ENCODE measurements at places on chromosomes 4 and X.

DNA sequence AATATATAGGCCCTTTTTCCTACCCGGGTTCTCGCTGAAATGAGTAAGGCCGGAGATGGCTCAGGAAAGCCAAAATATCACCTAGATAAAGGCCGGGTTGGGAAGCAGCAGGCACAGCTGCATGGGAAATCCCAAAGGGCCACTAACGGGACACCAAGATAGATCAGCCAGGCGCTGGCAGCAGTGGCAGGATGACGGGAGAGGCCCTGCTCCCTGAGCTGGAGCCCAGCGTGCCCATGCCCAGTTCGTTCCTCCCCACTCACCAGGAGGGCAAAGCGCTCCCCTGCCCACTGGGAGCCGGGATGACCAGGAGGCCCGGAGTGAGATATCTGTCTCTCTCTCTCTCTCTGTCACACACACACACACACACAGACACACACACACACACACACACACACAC, 109.8 kb downstream of the DCTD start:
- no peak for DNase-seq

- DNase-seq, result no peak
Measured at GRCh38 chrX:39983715-39984114, 114.0 kb downstream of the BCOR start.

DNA sequence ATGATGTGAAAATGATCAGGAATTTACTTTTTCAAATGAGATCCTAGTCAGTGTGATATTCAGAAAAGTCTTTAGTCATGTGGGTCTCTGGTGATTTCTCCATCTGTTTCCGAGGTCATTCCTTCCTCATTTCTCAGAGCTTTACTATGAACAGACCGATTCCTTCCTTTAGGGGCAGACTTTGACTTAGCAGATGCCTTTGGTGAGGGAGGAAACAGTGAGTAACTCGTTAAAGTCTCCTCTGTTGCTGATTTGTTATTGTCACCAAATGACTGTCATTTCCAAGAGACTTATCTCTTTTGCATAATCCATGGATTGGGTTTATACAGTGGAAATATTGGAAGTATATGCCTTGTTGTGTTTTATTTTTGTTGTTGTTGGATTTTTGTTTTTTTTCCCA, 76.2 kb upstream of the CD99 start:
- peak; percentile 53 for DNase-seq

DNA sequence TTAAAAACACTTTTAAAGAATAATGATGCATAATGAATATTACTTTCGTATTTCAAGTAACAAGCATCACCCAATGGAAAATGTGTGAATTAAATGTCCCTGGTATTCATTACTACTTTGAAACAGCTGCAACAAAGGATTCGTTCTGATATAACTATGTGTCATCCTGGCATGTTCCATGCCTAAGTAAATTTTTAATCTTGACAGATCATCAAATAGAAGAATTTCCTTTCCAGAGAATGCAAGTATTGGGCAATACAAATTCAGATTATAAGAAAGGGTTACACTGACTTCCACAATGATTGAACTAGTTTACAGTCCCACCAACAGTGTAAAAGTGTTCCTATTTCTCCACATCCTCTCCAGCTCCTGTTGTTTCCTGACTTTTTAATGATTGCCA, 105.3 kb downstream of the SPCS3 start:
- DNase-seq, result peak; percentile 38

GRCh38 chr4:46804781-46805413, 104.1 kb downstream of the COX7B2 start:
- DNase-seq, result no peak

DNA sequence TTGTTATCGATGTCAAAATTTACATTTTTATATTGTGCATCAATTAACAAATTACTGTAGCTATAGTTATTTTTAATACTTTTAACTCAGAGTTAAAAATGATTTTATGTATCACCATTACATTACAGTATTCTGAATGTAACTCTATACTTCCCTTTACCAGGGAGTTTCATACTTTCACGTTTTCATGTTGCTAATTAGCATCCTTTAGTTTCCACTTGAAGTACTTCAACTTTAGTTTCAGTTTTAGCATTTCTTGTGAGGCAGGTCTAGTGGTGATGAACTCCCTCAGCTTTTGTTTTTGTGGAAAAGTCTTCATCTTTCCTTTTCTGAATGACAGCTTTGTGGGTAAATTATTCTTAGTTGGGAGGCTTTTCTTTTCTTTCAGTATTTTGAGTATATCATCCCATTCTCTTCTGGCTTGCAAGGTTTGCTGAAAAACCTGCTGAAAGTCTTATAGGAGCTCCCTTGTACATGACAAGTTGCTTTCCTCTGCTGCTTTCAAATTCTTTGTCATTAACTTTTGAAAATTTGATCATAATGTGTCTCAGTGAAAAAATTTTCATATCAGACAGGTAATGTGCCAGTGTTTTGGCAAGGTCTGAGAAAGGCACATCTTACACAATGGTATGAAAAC, 9.8 kb upstream of the CISD2 start:
- no peak for DNase-seq

DNA sequence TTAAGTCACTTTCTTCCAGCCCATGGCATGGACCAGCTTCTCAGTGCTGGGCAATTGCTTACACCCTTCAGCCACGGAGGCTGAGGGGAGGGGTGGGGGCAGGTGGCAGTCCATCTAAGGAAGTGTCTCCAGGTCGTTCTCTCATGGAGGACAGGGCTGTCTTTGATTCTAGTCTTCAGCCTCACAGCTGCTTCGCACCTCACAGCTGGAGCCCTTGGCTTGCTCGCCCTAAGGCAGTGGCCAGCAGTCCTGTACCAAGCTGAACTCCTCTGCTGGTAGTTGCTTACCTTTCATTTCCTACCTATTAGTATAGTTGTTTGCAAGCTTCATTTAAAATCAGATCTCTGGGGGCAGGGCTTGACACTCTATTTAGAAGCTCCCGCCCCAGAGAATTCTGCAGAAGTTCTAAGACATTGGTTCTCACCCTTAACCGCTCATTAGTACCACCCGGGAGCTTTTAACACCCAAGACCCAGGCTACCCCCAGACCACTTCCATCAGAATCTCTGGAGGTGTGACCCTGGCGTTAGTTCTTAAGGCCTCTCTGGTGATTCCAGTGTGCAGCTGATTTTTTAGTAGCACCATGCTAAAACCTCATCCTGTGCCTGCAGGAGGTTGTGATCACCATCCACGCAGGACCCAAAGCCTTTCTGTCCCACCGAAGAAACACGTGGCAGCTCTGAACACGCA, 386.8 kb downstream of the UNC5C start:
- DNase-seq, result no peak

GRCh38 chr4:98932539-98932938, 3.6 kb upstream of the EIF4E start:
- DNase-seq, result no peak

- no peak for DNase-seq
Measured at GRCh38 chr4:21921526-21922180, 26.9 kb downstream of the KCNIP4 start.

DNA sequence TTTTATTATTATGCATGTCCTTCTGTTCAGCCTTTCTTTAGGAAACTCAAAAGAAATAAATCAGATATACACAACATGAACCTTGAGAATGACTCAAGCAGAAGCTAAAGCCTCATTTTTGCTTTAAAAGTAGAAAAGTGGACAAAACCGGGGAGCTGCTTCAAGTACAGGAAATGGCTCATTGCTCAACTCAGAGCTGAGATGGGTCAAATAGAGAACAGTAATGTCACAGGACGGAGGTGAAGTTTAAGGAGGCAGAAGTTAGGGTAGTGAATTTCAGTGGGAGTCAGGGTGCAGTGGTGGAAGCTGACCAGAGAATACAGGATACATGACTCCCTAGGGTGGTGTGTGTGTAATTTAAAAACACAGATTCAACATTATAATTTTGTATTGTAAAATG, 22.2 kb downstream of the PHKA2 start:
- no peak for DNase-seq

GRCh38 chr4:100797791-100798190, 280.0 kb upstream of the EMCN start:
- no peak for DNase-seq

GRCh38 chrX:120999413-120999812, 13.9 kb upstream of the CT47A1 start:
- DNase-seq, result no peak

DNA sequence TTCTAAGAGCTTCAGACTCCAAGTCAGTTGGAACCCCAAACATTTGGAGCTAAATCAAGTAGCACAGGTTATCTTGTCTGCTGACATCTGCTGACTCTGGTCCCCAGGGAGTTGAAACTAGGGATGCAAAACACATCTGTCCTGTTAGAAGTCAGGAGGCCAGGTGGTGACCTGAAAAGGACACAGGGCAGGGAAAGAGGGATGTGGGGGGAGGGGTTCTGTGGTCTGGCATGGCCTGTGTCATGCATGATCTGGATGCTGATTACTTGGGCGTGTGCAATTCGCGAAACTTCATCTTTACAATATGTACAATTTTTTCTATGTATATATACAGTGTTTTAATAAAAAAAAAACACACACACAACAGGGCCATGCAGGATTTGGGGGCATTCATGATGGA, 55.3 kb downstream of the FHDC1 start:
- no peak for DNase-seq

DNA sequence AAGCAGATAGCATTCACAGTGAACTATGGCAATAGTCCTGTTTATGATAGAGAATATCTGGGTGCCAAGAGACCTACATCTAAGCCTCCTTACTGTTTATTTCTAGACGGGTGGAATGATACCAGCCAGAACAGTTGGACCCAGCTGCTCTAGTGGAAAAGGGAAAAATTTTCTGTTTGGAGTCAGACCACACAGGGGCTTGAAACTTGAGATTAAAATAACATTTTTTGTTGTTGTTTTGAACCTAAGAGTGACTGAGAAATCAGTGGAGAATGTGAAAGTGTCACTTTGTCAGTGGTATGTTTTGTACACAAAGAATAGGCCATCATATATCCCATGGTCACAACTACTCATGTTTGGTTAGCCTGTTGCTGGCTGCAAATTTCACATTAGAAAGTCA, 105.7 kb downstream of the AGTR2 start:
- no peak for DNase-seq

DNA sequence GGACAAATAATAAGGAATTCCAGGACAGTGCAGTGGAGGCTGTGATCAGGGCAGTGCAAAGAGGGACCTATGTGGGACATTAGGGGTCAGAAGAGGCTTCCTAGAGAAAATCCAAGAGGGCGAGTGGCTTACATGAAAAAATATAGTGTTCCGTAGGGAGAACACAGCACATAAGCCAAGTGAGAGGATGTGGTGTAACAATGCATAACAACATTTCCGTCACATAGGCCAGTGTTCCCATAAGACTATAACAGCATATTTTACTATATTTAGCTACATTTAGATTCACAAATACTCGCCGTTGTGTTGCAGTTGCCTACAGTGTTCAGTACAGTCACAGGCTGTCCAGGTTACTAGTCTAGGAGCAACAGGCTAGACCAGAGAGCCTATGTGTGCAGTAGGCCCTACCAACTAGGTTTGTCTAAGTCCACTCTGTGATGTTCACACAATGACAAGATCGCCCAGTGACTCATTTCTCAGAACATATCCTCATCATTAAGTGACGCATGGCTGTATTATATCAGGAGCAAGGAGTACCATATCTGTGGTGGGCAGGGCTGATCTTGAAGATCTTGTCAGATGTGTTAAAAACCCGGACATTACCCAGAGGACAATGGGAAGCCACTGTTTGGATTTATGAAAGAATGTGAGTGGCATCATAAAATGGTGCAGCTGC, 74.0 kb upstream of the TBL1X start:
- DNase-seq, result no peak

GRCh38 chrX:31038575-31039326, 33.1 kb downstream of the FTHL17 start:
- DNase-seq, result peak; percentile 12

DNA sequence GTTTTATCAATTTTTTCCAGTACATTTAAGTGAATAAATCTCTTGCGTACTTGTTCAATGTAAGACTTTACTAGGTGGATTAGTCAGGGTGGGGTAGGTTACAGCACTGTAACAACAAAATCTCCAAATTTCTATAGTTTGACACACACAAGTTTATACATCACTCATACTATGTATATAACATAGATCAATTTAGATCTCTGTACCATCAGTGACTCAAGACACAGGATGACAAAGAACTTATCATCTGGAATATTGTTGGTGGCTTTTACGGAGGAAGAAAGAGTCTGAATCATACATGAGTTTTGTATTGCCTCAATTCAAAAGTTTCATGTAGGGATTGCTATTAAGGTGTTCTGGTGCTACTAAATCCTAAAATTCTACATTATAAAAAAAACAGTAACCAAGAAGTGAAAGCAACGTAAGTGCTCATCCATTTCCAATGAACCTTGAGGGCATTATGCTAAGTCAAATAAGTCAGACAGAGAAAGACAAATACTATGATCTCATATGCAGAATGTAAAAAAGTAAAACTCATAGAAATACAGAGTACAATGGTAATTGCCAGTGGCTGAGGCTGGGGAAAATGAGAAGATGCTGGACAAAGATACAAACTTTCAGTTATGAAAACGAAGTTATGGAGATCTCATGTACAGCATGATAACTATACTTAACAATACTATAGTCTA, 98.0 kb upstream of the DKK2 start:
- no peak for DNase-seq

DNA sequence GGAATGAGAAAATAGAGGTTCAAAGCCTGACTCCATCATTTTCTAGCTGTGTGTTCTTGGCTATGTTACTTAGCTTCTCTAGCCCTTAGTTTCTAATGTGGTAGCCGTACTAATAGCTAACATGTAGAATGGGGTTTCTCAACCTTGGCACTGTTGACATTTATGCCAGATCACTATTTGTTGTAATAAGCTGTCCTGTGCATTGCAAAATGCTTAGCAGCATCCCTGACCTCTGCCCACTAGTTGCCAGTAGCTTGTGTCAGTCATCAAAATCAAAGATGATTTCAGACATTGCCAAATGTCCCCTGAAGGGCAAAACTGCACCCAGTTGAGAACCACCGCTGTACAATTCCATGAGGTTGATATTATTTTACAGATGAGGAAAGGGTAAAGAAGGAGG, 18.3 kb upstream of the ADAMTS3 start:
- DNase-seq, result no peak

DNA sequence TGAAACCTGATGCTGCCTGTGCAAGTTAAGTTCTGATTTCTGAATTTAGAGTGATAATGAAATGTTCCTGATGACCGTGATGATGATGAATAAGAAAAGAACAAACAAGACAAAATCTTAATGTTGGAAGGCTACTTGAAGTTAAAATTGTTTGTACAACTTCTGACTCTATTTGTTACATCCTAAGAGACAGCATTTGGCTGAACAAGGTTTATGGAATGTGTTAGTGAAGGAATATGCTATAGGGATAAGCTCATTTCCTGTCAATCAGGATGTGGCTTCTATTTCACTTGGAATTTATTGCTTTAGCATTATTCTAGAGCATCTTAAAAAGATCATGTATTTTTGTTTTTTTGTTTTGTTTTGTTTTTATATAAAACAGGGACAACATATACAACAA, 267.5 kb downstream of the FAT4 start:
- DNase-seq, result peak; percentile 5
